ENCODE measurements at places on chromosomes 4 and X.

DNA sequence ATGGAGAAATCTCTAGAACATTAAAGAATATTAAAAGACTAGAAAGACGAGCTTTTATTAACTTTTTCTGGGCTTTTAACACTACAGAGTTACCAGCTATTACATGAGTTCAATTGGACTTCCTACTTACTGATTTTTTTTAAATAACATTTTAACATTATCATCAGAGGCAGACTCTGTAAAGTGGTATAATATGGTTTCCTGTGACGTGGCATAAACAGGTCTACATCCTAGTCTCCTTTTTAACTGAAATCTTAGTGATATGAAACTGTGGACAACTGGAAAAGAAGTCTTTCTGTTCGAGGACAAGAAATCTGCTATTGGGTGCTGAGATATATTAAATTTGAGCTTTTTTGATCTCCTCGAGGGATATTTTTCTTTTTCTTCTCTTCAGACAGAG lies 48.7 kb upstream of the ABCG2 start:
- no peak for DNase-seq

- DNase-seq: no peak
Measured at GRCh38 chr4:102687373-102687981, 73.3 kb downstream of the MANBA start.

DNA sequence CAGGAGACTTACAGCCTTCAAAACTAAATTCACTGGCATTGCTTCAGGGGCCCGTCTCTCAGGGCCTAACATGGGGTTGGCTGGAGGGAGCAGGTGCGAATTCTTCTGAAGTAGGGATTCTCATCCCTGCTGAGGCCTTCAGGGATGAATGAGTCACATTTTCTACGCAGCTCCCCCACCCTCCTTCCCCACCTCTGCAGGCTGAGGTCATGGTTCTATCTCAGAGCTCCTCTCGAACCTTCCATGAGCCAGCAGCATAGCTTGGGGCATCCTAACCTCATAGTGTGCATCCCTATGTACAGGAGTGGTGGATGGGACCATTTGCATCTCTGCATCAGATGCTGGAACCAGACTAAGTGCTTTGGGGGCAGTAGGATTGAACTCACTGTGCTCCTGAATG lies 309.2 kb downstream of the EVC2 start:
- no peak for DNase-seq

- no peak for DNase-seq
Measured at GRCh38 chrX:107787827-107788226, 10.3 kb downstream of the NCBP2L start.

- DNase-seq: no peak
Measured at GRCh38 chr4:118076958-118077766, 42.9 kb downstream of the NDST3 start.

DNA sequence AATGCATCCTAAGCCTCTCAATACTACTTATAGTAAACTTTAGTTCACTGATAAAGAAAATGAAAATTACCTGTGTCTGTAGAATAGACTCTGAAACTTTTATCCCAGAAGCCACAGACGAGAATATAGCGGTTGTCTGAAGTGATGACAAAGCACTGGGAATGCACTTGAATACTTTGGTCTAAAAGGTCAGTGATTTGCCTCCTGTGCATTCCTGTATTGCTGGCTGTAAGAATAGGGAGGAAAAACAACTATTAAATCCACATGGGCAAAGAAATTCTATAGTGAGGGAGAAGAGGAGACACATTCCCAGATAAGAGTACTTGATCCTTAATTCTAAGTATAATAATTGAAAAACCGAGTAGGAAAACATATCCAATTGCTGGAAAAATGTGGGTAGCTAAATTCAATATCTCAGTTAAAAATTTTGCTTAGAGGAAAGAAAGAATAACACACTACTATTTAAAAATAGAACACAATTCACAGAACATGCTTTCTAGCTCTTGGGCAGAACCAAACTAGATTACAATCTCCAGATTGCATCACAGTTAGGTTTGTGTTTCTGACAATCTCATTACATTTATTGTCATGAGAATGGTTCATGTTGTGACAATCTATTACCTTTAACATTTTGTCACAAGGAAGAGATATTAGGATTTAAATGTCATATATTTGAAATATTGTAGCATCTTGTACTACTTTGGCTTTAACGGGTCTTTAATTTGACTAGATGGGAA lies 232.1 kb downstream of the DCLK2 start:
- DNase-seq: no peak

DNA sequence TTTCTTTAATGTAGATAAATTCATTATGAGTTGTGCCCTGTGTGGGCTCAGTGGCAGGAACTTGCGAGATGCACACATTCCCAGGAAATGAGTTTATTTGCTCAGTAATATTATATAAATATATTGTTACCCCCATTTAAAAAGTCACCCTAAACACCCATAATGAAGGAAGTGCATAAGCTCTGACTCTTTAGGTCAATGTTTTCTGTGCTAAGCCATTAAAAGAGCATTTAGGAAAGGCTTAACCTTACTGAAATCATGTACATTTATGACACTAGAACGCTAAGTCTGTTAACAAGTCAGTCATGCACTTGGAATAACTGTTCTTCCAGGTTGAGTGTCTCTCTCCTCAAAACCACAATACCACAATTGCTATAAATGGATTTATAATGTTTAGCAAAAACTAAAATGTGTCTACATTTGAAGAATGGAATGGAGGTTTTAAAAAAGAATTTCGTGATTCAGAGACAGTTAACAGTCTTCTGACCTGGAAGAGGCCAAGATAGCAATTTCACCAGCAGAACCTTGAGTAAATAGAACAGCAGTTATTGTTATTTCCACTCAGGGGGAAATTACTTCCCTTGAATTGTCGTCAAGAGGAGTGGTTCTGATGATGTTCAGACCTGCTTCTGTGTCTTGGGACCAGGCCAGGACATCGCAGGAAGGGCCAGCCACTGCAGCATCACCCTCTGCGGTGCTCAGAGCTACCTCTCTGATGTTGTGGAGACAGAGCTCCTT lies 91.1 kb upstream of the VEGFC start:
- DNase-seq: no peak

Measured in stimulated activated CD4-positive, alpha-beta T cell treated with anti-CD3 and anti-CD28 coated beads, Interleukin-2, amount 100 ng/mL, for 24 hours (primary cell).